ENCODE measurements at places on chromosomes 6 and 20. TPM values are rescaled to one million over a fixed set of nuclear protein-coding genes. Genes with fewer than 3 reads are reported as not detected.

GRCh38 chr20:37518059-37518458 is 3.0 kb upstream of the NNAT start:
- DNase-seq: no peak

DNA sequence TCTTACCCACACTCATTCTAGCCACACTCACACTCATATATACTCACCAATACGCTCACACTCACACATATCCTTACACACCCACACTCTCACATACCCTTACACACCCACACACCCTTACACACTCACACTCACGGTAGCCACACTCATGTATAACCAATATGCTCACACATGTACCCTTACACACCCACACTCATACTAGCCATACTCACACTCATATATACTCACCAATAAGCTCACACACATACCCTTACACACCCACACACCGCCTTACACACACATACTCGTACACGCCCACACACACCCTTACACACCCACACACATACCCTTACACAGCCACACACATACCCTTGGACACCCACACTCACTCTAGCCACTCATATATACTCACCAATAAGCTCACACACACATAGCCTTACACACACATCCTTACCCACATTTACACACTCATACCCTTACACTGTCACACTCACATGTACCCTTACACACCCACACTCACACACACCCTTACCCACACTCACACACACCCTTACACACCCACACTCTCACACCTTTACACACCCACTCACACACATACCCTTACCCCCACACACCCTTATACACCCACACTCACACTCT is 192.5 kb upstream of the SNX9 start:
- no peak for DNase-seq

DNA sequence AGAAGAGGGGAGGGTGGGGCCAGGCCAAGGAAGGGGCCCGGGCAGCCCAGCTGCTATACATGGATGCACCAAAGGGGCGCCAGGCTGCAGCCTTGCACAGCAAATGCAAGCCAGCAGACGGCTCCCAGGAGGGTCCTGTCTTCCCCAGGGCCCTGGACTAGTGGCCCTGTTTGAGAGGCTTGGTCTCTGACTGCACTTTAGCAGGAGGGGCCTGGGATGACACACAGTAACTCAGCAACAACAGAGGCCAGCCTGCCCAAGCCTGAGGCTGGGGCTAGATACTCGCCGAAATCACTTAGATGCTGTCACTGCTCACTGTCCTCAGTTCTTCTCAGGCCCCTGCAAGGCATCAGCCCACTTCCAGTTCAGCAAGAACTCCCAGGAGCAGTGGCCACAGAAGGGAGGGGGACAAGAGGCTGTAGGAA is 73.5 kb downstream of the TRAM2 start:
- DNase-seq: no peak

Gene OR2H2
- total RNA-seq: not detected

Gene FOXS1
- not detected for total RNA-seq
